ENCODE measurements at places on chromosomes 16 and 17.

DNA sequence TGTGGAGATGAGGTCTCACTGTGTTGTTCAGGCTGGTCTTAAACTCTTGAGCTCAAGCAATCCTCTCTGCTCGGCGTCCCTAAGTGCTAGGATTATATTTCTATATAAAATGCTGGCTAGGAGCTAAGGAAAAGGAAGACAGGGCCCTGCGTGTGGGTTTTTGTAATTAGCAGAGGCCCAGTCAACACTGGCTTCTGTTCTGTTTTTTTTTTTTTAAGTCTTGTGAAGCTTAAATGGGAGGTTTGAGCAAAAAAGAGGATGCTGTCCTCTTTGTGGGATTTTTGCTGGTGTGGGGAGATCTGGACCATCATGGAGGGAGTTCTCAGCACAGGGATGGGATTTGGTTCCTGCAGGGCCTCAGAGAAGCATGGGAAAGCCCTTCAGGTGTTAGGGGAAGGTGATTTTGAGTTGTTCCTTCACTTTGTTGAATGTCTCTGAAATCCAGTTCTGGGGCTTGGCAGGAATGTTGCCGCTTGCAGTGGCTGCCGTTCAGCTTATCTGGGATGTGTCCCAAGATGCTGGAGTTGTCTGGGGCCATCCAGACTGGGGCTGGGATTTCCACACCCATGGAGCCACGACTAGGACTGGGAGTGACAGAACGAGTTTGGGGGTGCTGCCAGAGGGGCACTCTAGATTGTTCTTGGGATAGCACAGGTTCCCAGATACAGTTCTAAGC is 4.2 kb downstream of the PYCARD start:
- no peak for DNase-seq

GRCh38 chr17:20267459-20267842 is 199.9 kb downstream of the LGALS9B start:
- peak; percentile 50 for DNase-seq

DNA sequence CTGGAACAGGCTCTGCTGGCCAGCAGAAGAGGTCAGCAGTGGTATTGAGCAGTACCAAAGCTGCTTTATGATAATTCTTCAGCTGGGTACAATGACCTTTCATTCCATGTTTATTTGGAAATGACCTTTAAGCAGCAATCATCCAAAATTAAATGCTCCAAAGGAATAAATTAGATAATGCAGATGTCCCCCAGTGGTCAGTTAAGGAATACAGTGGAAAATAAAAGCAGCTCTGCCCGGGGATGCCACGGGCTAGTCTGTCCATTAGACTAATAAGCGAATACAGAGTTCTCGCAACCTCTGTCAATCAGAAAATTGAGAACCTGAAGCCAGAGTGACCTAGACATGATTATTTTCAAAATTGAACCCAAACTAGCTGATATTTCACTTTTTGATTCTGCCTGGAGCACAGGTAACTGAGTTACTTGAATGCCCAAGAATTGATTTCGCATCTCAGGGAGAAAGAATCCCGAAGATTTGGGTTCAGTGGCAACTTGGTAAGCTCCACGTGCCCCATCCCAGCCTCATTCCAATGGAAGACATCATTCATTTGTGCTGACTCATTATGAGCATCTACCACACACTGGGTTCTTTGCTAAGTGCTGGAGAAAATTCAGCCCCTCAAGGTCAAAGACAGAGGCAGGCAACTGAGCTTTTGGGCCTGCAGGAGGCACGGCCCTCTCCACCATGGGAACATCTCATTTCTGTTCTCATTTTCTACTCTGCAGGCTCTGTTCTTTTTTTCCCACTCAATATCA is 34.4 kb upstream of the SLC39A11 start:
- no peak for DNase-seq

DNA sequence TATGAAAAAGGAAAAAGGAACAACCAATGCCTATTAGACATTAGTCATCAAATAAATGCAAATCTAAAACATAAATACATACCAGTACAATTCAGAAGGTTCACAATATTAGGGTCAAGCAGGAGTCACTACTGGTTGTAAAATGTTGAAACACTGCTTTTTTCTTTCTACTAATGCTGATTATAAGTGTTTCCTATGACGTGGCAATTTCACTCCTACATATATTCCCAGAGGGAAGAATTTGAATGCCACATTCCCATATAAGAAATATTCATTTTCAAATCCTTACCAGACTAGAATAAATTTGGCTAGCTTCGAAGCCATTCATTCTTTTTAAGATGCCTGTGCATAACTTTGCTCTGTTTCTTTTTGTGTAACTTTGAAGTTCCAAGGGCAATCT is 2.6 kb upstream of the KRTAP9-2 start:
- no peak for DNase-seq

DNA sequence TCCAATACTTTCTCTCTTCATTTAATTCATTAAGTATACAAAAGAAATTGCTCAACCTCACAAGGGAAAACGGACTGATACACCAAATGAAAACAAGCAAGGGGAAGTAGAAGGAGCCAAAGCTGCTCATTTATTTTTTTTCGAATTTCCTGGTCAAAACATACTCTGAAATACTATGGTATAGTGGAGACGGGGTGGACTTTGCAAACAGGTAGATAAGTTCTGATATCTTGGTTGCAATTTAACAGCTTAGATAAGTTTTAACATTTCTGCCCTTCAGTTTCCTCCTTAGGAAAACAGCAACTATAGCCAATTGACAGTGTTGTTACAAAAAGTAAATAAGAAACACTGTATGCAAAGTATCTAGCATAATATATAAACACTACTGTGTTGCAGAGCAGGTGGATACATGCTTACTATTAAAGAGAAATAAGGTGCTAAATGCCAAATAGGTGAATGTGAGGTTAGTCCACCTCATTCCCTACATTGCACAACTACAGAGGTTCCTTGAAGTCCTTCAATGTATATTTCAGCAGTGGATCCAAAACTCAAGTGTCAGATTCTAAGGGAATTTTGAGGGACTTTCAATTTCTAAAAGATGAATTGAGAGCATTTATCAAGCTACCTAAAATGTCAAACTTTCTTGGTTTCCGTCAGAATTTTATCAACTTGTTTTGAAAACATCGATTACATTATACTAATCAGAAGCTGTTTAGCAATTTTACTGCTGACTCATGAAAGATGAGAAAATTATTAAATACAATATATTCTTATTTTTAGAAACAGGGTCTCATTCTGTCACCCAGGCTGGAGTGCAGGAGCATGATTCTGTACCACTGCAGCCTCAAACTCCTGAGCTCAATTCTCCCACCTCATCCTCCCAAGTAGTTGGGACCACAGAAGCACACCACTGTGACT is 11.0 kb downstream of the CCDC47 start:
- DNase-seq: no peak

DNA sequence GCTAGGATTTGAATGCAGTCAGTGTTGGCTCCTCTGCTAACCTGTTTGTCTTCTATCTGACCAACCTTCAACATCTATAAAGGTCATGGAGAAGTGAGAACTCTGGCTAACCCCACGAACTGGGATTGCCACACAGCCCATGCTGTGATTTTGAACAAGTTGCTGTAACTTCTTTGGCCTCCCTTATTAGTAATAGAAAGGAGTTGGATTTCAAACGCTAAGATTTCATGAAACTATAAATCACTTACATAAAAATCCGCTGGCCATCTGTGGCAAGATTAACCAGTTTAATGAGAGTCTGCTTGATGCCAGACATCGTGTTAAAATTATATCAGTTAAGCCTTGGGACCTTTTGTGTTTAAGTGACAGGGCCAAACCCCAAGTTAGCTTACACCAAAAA is 53.4 kb downstream of the HSD17B2 start:
- no peak for DNase-seq

- DNase-seq: no peak
These were observed 22.2 kb upstream of the RAB11FIP4 start for GRCh38 chr17:31369266-31369665.

DNA sequence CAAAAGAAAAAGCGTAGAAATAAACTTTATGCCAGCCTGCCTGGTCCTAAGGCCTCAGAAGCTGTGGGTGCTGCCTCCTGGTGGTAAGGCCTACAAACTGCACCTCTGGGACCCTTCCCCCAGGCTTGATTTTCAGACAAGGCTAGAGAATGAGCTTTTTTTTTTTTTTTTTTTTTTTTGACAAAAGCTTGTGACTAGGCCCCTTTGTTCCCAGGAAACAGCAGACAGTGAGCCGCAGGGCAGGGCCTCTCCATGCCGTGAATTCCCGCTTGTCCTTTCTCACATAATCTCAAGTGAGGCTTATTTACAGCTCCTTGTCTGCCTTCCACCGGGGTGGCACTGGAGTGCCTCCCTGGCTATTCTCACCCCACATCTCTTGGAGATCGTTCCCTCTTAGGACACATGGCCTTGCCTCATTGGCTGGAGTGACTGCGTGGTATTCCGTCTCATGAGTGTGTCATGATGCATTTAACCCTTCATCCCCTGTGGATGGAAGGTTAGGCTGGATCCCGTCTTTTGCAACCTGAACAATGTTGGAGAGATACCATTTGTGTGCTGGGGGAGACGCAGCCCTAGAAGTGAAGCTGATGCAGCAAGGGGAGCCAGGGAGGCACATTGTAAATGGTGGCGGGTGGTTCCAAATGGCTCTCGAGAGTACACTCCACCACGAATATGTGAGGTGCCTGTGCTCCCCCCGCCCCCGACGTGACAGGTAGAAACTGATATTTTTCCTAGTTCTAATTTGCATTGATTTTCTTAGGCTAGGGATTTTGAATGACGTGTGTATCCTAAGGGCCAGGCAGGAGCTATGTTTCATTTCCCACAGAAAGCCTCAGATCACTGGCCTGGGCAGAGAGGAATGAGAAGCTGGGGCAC is 49.6 kb downstream of the USP22 start:
- peak; percentile 64 for DNase-seq

DNA sequence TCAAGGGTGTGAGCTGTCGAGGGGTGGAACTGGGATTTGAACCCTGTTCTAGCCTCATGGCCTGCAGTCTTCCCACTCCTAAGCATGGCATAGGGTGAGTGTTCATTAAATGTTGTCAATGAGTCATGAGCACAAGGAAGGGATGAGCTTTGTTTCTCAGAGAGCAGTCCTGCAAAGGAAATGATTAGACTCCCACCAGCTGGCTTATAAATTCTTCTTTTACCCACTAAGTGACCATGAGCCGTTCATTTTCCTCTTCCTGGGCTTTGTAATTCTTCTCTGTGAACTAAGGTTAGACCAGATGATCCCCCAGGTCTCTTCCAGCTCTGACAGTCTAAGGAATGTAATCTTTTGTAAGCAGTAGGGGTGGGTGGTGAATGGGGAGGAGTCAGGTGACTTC is 47.9 kb upstream of the HNF1B start:
- no peak for DNase-seq

DNA sequence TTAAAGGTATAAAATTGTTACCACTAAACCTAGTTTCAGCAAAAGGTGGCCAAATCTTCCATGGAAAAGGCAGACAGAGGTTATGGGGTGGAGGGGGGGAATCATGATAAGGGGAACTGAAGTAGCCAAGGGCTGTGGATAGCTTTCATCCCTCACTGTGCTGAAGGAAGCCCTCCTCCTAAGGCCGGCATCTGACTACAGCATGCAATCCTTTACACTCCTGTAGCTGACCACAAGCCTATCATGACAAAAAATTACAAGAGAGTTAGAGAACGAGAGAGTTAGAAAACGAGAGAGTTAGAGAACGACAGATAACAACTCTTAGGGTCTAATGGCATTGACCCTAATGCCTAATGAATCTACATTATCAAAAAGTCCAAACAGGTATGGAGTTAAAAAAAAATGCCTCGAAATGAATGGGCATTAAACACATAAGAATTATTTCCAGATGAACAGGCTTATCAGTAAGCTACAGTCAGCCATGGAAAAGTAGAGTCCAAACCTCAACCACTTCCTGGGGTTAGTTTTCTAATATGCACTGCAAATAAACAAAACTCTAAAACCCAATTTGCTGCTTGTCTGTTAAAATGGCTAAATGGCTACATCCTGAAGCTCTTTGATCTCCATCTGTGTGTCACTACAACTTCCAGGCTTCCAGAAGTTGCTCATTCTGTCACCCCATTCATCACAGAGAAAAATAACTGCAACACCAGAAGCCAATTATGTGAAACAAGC is 29.7 kb downstream of the DUSP14 start:
- no peak for DNase-seq

DNA sequence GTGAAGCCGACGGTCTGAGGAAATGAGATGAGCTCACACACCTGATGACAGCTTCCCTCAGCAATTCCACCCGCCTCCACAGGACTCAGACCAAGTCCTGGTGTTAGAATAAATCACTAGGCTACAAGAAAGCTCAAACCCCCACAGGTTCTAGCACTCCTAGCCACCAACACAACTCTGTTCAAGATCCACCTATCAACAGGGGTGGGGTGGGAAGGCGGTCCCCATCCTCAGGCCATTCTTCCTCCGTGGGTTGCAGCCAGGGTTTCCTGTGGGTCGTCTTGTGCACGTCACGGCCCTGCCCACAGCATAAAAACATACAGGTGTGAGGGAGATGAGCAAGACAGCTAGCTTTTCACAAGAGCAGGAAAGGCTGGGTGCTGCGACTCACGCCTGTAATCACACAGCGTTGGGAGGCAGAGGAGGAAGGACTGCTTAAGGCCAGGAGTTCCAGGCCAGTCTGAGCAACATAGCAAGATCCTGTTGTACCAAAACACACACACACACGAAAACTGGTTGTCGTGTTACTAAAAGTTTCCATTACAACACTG is 81.1 kb downstream of the ANKRD11 start:
- DNase-seq: peak; percentile 33

DNA sequence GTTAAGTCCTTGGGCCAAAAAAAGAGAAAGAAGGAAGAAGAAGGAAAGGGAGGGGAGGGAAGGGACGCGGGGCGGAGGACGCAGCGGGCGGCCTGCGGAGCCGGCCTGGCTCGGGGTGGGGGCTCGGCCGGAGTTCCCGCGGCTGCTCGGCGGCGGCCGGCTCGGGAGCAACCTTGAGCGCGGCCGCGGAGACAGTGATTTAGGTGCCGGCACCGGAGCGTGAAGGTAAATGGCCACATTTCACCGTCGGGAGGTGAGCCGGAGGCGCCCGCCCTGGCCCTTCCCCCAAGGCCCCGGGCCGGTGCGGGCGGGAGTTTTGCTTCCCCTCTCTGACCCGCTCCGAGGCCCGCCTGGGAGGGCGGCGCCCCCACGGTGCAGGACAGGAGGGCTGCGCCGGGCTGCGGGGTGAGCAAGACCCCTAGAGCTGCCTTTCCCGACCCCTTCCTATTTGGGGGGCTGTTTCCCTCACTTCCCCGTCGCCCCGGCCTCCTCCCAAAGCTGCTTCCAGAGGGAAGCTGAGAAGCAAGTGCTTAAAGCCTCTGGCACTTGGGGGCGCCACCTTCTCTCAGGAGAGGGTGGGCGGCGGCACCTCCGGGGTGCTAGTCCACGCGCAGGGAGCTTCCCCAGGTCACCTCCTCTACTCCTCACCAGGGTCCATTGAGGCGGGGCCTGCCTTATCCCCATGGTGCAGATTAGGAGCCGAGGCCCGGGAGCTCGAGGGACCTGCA is 56.5 kb downstream of the MRM1 start:
- DNase-seq: peak; percentile 18

DNA sequence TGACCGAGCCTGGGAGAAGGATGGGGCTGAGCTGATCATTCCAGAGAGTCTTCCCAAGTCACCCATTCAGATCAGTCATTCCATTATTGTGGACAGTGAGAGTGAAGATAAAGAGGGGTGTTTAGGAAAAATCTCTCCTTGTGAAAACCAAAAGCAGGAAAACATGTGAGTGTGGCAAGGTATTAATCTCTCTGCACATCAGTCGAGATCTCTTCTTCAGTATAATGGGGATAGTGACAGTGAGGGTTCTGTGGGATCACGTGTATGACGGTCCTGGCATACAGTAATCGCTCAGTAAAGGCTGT is 35.4 kb downstream of the CHD9 start:
- DNase-seq: no peak

All from activated naive CD4-positive, alpha-beta T cell treated with anti-CD3 and anti-CD28 coated beads, Interleukin-2, amount 50 U/mL, for 16 hours (primary cell).